ENCODE measurements at places on chromosomes 5 and 9. TPM values are rescaled to one million over a fixed set of nuclear protein-coding genes. Genes with fewer than 3 reads are reported as not detected.
A peak's percentile ranks its signal among the peaks of the same experiment; 100 is the strongest.

GRCh38 chr9:84817038-84817437 lies 147.5 kb downstream of the NTRK2 start:
- no peak for DNase-seq

- peak; percentile 14 for DNase-seq
These were observed 216.9 kb downstream of the GABBR2 start for GRCh38 chr9:98491828-98492227.

The SLCO4C1 gene
- 18.8 TPM for total RNA-seq

The ENC1 gene
- total RNA-seq: 26.4 TPM

DNA sequence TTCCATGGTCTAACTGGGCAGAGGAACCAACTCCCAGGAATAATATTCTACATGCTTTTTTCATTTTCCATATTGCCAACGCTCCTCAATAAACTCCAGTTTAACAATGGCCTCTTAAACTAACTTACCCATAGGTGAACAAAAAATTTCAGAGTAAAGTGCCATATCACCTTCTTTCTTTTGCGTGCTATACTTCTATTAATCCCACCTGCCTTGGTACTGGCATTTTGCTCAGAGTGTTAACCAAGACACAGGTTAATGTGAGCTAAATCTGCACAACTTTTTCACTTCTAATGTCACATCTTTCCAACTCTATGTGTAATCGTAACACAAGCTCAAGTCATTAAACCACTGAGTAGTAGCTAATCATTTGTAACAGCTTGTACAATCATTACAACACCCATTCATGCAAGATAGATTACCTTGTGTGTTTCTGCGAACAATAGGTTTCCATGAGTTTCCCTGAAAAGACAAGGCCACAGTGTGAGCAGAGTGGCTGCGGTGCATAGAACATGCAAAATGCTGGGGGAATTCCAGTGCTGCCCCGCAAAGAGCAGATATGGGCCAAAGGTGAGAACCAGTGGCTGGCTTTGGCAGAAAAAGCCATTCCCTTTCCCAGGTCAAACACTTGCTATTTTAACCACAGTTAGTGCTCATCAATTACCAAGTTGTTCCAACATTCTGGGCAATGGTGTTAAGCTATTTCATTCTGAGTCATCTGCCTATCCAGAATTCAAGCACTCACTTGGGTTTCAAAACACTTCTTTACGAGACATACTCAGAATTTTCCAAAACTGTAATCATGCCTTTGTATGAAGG lies 42.8 kb downstream of the TIMD4 start:
- DNase-seq: no peak

DNA sequence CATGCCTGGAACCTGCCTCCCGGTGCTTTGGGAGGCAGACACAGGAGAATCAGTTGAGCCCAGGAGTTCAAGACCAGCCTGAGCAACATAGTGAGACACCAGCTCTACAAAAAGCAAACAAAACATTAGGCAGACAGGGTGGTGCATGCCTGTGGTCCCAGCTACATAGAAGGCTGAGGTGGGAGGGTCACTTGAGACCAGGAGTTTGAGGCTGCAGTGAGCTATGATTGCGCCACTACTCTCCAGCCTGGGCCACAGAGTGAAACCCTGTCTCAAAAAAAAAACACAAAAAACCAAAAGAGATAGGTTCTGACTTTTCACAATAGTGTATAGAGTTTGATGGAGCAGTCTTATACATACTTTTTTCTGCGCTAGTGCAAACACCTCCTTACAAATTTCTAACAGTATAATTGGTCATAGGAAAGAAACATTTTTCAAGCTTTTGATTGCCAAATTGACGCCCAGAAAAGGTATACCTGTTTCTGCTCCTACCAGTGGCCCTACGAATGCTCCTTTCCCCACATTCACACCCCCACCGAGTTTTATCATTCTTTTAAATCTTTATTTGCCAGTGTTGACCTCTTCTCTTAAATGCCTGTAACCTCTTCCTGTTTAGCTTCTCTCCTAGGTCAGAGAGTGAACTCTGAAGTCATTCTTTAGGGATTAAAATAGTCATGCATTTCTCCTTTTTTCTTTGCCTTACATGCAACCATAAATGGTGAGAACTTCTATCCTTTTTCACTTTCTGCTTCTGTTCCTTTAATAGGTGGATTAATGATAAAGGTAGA lies 7.5 kb downstream of the DOCK8 start:
- DNase-seq: no peak

DNA sequence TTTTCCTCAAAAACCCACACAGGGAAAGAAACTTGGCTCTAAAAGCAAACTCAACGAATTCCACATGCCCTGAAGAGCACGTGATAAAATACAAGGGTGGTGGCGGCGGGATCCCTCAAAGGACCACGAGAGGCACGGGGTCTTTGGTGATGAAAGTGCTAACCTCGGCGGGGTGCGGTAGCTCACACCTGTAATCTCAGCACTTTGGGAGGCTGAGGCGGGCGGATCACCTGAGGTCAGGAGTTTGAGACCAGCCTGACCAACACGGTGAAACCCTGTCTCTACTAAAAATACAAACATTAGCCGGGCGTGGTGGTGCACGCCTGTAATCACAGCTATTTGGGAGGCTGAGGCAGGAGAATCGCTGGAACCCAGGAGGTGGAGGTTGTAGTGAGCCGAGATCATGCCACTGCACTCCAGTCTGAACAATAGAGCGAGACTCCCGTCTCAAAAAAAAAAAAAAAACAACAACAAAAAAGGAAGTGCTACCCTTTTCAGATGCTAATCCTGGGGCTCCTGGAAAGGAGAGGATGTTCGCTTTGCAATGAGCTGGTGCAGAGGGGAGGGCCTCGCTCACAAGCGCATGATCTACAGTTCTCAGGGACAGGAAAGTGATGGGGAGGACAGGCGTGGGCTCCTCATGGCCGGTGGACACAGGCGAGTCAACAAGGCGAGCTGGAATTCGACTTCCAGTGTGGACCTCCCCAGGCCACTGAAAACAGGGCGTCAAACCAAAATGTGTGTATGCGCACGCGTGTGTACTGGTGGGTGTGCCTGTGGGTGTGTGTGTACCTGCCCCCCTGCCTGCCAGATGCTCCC lies 54.1 kb downstream of the USP20 start:
- no peak for DNase-seq
